ENCODE measurements at places on chromosomes 16 and 17. TPM values are rescaled to one million over a fixed set of nuclear protein-coding genes. Genes with fewer than 3 reads are reported as not detected.

The KRT31 gene
- not detected for total RNA-seq

The HSDL1 gene
- total RNA-seq, result 34.6 TPM

The TBX6 gene
- total RNA-seq, result 0.15 TPM

The SOX8 gene
- total RNA-seq, result not detected

The C1QTNF1 gene
- total RNA-seq, result 34.9 TPM

The ZP2 gene
- not detected for total RNA-seq

The IRX3 gene
- total RNA-seq, result 14.6 TPM

The KRTAP16-1 gene
- not detected for total RNA-seq

The ZG16B gene
- total RNA-seq, result 0.25 TPM

DNA sequence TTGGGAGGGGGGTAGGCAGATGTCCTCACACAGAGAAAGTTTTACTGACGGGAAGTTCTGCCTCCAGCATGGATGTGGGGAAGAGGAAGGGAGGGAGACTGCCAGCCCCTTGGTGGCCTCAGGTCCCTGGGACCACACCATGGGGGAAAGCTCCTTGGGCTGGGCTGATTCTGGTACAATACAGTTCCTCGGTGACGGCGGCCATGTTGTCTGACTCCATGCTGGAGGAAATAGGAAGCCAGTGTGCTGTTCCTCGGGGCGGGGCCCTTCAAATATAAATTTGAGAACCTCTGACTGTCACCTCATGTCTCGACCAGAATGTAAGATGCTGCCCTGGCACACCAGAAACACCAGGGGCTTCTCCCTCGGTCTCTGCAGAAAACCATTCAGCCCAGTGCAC, 66.8 kb downstream of the CNGB1 start:
- no peak for DNase-seq

DNA sequence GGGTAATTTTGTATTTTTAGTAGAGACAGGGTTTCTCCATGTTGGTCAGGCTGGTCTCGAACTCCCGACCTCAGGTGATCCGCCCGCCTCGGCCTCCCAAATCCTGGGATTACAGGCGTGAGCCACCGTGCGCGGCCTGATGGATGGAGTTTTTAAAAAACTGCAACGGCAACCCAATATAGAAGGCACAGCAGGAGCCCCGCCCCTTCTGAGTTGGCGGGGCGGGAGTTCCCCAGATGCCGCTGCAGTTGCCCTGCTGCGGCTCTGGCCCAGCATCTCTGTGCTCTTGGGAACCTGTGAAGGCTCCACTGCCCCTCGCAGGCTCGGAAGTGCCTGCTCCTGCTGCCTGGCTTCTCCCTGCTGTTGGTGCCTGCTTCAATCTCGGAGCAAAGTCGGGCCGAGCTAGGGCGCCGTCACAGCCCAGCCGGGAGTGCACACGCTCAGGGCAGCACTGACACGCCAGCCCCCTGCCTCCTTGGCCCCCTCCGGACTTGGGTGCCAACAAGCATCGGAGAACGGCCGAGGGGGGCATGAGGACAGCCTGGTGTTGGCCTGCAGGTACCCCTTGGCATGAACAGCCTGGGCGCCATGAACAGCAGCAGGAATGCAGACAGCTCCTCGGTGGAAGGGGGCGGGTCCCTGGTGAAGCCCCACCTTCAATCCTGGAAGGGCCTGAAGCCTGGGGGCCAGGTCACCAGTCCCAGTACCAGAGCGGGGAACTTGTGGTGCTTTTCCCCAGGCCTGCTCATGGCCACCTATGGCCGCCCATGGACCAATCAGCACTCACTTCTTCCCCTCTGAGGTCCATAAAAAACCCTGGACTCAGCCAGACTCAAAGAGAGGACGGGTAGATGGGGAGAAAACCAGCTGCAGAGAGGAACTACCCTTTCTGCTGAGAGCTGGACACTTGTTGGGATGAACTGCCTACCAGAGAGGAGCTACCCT, 2.3 kb upstream of the NT5M start:
- peak; percentile 38 for DNase-seq

DNA sequence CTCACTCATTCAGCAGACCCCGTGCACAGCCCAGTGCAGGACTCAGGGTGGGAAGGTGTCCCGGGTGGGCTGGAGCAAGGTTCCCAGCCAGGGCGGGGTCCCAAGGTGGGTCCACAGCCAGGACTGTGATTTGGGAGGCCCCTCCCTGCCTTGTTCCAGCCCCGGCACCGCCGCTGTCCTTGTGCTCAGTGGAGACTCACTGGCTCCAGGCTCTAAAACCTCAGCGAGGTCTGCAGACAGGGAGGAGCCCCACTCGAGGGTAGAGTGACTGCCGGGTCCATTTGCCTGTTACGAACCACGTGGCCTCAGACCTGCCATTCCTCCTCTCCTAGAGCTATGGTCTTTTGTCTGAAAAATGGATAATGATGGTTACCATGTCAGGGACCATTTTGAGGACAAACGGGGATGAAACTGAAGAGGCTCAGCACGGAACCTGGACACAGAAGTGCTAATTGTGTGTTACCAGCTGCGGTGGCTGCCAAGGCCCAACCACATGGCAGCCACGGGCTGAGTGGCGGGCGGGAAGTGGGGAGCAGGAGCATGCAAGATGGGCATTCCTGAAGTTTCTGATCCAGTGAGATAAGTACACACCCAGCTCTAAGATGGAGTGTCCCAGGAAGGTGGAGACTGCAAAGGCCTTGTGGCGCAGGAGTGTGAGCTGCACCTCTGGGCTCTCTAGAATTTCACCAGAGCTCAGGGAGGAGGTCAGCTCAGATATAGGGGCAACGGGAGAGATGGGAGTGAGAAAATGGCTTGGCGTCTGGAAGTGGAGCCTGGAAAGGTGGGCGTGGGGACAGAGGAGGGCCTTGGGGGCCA, 317.6 kb downstream of the SEC14L1 start:
- DNase-seq, result no peak

DNA sequence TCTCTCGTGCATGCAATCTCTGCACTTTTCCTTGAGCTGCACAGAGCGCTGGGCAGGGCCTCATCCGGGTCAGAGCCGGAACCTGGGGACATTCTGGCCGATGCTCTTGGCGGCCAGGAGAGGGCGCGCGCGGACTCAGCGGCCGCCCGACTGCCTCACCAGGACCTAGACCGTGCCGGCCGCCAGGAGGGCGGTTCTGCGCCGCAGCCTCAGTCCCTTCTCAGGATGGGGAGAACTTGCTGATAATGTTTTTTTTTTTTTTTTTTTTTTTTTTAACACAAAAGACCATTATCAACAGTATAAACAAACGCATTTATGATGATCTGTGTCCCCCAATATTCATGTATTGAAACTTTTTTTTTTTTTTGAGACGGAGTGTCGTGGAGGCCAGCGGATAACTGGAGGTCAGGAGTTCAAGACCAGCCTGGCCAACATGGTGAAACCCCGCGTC, 8.1 kb upstream of the FLYWCH2 start:
- peak; percentile 25 for DNase-seq

GRCh38 chr17:76033139-76033538, 6.0 kb upstream of the EVPL start:
- DNase-seq, result no peak

DNA sequence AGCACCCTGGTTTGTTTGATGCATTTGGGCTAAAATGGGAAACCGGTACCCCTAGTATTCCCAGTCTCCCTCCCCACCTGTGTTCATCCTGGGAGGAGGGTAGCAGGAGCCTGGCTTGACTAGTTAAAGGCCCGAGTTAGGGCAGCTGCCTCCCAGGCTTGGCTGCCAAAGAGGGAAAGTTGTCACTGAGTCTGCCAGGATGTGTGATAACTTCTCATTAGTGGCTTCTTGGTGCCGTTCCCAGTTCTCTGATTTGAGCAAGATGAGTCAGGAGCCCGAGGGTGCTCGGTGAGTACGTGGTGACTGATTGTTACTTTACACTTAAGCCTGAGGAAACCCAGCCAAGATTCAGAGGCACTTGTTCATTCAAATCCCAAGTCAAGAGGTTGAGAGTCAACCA, 2.5 kb downstream of the KRT32 start:
- peak; percentile 97 for DNase-seq

- no peak for DNase-seq
Measured at GRCh38 chr16:68364561-68364998, 53.8 kb downstream of the PRMT7 start.

GRCh38 chr16:81254922-81255526, 16.5 kb downstream of the BCO1 start:
- no peak for DNase-seq

- no peak for DNase-seq
Measured at GRCh38 chr16:576823-577201, 7.0 kb downstream of the PIGQ start.

- peak; percentile 52 for DNase-seq
Measured at GRCh38 chr17:65794572-65794971, 233.1 kb upstream of the AXIN2 start.

DNA sequence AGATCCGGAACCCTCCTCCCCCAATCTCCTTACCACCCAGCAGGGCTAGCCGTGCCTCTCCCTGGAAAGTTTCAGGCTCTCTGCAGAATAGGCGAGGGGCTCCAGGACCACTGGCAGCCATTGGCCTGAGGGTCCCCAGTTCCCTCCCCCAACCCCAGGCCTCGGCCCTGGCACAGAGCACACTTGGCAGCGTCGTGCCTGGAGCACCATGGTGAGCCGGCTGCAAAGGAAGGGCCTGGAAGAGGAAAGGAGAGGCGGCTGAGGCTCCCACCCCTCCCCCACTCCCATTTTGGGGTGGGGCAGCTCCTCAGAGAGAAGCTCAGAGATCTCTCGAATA, 369 bp upstream of the BTBD17 start:
- no peak for DNase-seq

- DNase-seq, result no peak
Measured at GRCh38 chr17:65047941-65048340, 8.6 kb downstream of the GNA13 start.

GRCh38 chr16:12545297-12545610, 258.4 kb downstream of the CPPED1 start:
- DNase-seq, result no peak

GRCh38 chr17:47955497-47956461, 1.9 kb downstream of the PRR15L start:
- peak; percentile 48 for DNase-seq

DNA sequence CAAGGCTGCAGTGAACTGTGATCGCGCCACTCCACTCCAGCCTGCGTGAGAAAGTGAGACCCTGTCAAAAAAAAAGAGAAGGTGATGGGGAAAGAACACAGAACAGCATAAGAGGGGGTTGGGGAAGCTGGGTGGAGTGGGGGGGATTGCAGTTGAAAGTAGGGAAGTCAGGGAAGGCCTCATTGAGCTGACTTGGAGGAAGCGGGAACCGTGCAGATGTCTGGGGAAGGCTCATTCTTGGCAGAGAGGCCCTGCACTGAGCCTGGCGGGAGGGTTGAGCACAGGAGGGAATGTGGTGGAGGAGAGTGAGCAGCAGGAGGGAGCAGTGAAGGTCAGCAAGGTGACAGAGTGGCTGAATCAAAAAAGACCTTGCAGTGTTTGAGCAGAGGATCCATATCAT, 26.9 kb downstream of the IL4R start:
- DNase-seq, result no peak

DNA sequence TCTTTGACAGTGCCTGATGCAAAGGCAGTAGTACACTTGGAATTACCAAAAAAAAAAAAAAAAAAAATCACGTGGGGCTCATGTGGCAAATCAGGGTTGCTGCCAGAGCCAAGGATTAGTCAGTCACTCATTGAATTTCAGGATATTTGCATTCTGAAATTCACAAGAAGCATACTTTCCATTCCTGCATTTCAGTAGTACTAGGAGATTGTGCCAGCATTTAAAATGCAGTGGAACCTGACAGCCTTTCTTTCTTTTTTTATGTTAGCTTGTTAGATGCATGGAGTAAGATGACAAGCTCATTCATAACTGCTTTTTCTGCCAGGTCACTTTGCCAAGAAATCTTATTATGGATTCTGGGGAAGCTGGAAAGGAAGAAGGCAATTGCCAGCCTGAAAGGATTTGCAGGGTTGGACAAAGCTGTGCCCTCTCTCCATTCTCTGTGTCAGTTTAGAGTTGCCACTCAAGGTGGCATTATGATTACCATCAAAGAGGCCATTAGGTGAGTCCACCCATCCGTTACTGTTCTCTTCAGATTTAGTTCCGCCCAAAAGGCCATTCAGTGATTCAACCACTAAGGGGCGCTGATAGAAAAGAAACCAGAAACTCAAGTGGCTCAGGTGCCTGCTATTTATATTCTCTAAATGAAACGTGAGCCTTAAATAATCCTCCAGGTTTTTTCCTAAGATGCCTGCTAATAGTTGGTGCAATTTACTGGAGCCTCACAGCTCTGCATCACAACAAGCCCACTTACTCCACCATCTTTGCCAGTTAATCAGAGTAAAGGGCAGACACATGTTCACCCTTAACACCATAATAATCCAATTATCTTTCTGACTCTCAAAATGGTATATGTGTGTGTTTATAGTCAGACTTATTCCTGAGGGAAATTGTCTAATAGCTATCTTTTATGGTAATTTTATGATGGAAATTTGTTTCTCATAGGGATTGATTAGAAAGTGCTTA, 59.0 kb downstream of the TANGO6 start:
- DNase-seq, result peak; percentile 79

DNA sequence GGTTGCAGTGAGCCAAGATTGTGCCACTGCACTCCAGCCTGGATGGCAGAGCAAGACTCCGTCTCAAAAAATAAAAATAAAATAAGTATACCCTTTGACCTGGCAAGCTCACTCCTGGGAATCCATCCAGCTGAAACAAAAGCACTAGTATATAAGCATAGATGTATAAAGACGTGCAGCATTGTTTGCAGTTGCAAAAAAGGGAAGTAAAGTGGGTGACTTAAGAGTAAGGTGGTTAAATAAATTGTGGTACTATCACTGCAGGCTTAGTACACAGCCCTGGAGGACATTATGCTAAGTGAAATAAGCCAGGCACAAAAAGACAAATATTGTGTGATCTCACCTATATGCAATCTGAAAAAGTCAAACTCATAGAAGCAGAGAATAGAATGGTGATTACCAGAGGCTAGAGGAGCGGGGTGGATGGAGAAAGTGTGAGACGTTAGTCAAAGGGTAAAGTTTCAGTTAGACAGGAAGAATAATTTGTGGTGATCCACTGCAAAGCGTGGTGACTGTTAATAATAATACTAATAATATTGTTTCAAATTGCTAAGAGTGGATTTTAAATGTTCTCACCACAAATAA, 113.0 kb downstream of the MYO1D start:
- DNase-seq, result no peak

GRCh38 chr17:35548208-35548810, 10.8 kb upstream of the SLFN12L start:
- DNase-seq, result no peak

- DNase-seq, result peak; percentile 76
Measured at GRCh38 chr16:10876799-10877341, at the start of gene CIITA. CIITA (plus strand) TSS chr16:10877202; CDS start chr16:10877331, 129 bp downstream.

GRCh38 chr17:8376271-8377067, at the start of gene KRABD2:
KRABD2 (minus strand) TSS chr17:8376704.
- DNase-seq, result peak; percentile 65

Measured in renal cortical epithelial cell (primary cell).